B cell (primary cell): ENCODE measurements at places on chromosomes 6 and 20.

GRCh38 chr6:167238146-167238693 lies 52.9 kb upstream of the UNC93A start:
- no peak for DNase-seq

DNA sequence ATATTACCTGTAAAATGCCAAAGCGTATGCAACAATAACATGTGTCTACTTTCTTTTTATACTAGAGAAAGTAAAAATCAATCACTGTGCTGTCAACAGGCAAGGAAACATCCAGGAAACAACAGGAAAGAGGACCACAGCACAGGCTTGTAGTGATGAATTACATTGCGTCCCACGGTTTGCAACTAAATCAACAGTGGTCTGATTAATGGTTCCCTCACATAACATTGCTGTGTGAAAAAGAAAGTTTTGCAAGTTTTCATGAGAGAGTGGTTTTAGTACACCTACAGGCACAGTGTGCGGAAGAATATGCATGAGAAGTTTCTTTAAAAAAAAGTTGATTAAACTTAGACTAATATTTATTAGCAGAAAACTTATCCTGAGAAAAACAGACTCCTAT lies 329.5 kb upstream of the HSF2 start:
- no peak for DNase-seq

DNA sequence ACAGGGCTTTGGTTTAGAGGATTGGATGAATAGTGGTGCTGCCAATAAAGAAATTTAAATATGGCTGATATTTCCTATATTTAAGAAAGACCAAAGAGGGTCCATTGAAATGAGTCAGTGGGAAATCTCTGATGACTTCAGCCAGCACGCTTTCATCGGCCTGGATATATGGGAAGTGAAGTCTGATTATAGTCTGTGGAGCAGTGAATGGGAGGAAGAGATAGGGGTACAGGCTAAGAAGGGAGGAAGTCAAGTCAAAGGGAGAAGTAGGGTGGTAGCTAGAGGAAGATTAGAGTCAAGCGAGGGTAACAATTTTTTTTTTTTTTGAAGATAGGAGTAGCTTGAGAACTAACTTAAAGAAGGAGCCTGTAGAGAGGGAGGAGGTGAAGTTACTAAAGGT lies 22.7 kb downstream of the SLC16A10 start:
- no peak for DNase-seq

- no peak for DNase-seq
These were observed 48.5 kb upstream of the SUPT3H start for GRCh38 chr6:45426251-45426650.

DNA sequence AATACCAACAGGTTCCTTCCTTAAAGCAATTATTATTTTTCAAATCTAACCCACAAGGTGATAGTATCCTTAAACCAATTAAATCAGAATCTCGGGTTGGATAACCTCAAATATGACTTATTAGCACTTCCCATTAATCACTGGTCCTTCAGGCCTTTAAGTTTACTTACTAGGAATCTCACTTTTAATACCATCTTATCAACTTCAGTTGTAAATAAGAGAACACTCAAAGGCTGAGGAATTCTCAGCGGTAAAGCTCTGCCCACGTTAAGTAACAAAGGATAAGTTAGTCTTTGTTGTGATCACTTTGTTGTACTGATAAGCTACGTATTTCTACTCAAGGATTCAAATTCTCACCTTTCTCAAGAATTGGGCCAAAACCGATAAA lies 82.0 kb downstream of the OR2B2 start:
- no peak for DNase-seq

DNA sequence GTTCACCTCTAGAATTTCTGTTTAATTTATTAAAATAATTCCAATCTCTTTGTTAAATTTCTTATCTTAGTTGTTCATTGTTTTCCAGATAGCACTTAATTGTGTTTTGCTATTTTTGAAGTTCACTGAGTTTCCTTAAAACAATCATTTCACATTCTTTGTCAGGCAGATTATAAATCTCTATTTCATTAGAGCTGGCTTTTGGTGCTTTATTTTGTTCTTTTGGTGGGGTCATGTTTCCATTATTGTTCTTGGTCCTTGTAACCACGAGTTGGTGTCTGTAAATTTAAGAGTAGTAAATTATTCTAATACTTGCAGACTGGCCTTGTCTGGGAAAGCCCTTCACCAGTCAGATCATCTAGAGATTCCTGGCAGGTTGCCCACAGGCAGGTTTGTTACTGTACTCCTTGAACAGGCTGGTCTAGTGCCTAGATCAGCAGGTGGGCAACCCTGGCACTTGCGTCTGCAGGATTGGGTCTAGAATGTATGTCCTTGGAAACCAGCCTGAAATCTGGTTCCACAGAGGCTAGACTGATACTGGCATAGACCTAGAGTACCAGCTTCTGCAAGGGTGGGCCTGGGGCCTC lies 110.4 kb downstream of the ADGB start:
- DNase-seq = no peak

- DNase-seq = peak; percentile 37
These were observed 22.2 kb downstream of the TNXB start for GRCh38 chr6:32086661-32087573.

- no peak for DNase-seq
These were observed 12.8 kb downstream of the NPEPL1 start for GRCh38 chr20:58705208-58705926.

GRCh38 chr6:157647261-157647915 lies 175.7 kb upstream of the SNX9 start:
- DNase-seq = no peak

DNA sequence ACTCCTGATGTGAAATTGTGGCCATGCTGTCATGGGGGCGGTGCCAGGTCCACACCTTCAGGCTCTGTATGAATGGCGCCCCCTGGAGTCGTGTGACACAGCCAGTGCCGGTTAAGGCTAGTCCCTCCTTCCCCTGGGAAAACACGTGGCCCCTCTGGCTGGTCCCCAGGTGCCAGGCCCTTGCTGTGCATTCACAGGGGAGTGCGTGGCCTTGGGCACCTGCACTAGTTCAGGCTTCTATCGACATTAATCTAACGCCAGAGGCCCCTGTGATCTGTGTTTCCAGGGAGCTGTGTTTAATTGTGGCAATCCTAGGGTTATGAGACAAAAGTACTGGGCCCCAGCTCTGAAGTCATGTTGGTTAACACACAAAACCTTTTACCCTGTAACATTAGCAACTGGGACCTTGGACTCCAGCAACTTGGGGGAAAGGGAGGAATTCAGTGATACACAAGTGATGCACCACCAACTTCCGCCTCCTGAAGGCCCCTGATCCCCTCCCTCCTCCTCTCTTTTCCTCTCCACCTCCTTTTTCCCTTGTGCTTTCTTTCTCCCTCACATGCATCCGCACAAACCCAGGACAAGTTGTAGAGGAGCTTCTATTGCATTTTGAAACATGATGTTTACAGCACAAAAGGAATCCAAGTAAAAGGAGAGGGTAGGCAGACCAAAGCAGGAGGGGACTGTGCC lies 74.0 kb downstream of the SSR1 start:
- DNase-seq = peak; percentile 87

DNA sequence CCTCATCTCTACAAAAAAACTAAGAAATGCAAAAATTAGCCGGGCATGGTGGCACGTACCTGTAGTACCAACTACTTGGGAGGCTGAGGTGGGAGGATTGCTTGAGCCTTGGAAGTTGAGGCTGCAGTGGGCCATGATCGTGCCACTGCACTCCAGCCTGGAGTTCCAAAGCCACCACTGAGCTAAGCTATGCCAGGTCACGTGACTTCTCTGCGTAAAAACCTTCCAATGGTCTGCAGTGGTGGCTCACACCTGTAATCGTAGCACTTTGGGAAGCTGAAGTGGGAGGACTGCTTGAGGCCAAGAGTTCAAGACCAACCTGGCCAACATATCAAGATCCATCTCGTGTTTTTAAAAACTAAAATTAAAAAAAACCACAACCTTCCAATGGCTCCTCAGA lies 1.7 kb downstream of the SF3B5 start:
- no peak for DNase-seq
